Left lung (tissue), 14 donors: ENCODE measurements at places on chromosomes 7 and 10. TPM values are rescaled to one million over a fixed set of nuclear protein-coding genes. Genes with fewer than 3 reads are reported as not detected.

Gene FANK1
- 4.4 TPM for total RNA-seq

Gene NPSR1
- total RNA-seq = not detected

Gene ANKRD61
- 0.29 TPM for total RNA-seq

Gene SSC4D
- total RNA-seq = 1.8 TPM

Gene MUC3A
- 3.6 TPM for total RNA-seq

Gene BTBD16
- total RNA-seq = 0.86 TPM

Gene CLDN3
- total RNA-seq = 35.9 TPM

Gene CYP2C19
- 0.61 TPM for total RNA-seq

Gene PHYHIPL
- not detected for total RNA-seq

Gene LIPN
- not detected for total RNA-seq

Gene FMC1
- 15.7 TPM for total RNA-seq

Gene OPALIN
- total RNA-seq = not detected

Gene WDR86
- total RNA-seq = 1.1 TPM

Gene UPK3B
- 15.9 TPM for total RNA-seq

Gene LRMDA
- 21.0 TPM for total RNA-seq

Gene HYAL4
- not detected for total RNA-seq

Gene PMS2
- total RNA-seq = 11.8 TPM

Gene LRIT2
- total RNA-seq = not detected

Gene GPR15LG
- not detected for total RNA-seq

Gene EVX1
- total RNA-seq = not detected

Gene NUTM2B
- 0.76 TPM for total RNA-seq

Gene PKD2L1
- total RNA-seq = not detected

Gene NUTM2E
- total RNA-seq = not detected

Gene LBX1
- total RNA-seq = 0.18 TPM

Gene OPN4
- not detected for total RNA-seq

Gene CPEB3
- 3.5 TPM for total RNA-seq

Gene C10orf95
- total RNA-seq = 7.3 TPM

Gene FAM25G
- total RNA-seq = not detected

Gene PNLIPRP3
- 0.42 TPM for total RNA-seq

Gene SEPTIN7
- total RNA-seq = 192 TPM

Gene PLAC9
- total RNA-seq = 35.0 TPM

Gene ELMO1
- total RNA-seq = 51.4 TPM

Gene LIPF
- not detected for total RNA-seq

Gene GPR158
- total RNA-seq = 0.09 TPM

Gene GIMAP5
- 9.8 TPM for total RNA-seq

Gene TBATA
- not detected for total RNA-seq

Gene WIPF3
- not detected for total RNA-seq

Gene LEP
- total RNA-seq = 0.15 TPM

Gene SPDYE5
- total RNA-seq = not detected

Gene GPR37
- 2.0 TPM for total RNA-seq

Gene CPXM2
- 1.5 TPM for total RNA-seq

Gene ZNF467
- total RNA-seq = 36.9 TPM
